Activated CD8-positive, alpha-beta memory T cell treated with anti-CD3 and anti-CD28 coated beads for 1 hour (primary cell): ENCODE measurements at places on chromosomes 2 and 18.

- no peak for DNase-seq
These were observed 158.9 kb downstream of the COL6A3 start for GRCh38 chr2:237254911-237255578.

- DNase-seq: no peak
These were observed 68.6 kb upstream of the MAL start for GRCh38 chr2:94956797-94957391.

DNA sequence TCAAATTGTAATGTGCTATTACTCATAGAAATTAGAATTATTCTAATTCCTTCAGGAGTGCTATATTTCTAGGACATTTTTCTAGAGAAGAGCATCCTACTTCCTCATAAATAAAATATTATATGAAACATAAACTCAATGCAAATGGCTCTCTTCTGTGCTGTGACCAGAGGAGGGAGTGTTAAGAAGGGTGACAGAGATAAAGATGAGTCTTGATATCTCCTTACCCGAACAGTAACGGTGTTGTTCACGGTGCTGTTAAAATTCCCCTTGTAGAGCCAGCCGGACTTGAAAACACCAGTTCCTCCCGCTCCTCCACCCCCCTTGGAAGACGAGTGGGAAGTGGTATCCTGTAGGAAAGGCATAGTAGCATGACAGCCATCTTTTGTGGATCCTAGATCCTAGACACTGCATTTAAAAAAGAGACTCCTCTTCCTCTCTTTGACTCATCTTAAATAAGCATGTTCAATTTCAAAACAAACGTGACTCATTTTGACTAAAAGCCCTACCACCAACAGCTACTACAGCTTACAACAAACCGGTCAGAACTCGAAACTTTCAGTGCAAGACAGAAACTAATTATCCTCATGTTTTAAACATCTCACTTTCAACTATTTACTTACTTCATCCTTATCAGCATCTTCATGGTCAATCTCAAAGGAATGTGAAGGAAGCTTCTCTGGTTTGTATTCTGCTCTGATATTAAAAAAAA is 156.3 kb downstream of the DOCK10 start:
- no peak for DNase-seq

DNA sequence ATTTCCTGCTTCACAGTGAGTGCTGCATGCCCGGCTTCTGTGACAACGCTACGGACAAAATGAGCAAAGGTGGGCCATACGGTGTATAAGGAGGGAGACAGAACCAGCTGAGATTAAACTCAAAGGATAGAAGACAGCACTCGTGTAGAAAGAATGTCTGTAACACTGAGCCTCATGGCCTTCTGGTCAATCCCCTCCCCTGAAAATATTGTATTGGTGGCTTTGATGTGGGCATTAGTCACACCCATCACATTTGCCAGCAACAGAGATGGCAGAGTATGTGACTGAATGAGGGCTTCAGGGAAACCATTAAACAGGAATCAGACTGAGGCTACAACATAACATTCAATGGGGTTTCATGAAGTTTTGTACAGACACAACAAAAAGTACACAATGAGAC is 287.8 kb upstream of the CCDC68 start:
- DNase-seq: no peak

GRCh38 chr18:44039216-44039615 is 641.5 kb upstream of the SETBP1 start:
- no peak for DNase-seq
